ENCODE measurements at places on chromosomes 2 and 18. TPM values are rescaled to one million over a fixed set of nuclear protein-coding genes. Genes with fewer than 3 reads are reported as not detected.

DNA sequence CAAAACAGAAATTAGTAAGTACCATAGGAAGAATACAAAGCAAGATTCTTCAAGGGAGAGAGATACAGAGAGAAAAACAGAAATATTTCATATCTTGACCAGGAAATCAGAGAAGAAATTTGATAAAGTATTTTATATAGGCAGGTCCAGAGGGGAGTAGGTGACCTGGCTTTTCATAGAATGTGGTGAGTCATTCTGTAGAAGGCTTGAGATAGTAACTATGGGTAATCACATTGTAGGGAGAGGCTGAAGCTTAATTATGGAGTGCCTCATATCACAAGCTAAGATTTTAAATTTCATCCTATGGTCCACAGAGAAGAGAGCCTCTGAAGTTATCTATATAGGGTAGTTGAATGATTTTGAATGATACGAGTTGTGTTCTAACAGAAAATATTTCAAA lies 195.0 kb upstream of the CYRIA start:
- no peak for DNase-seq

- DNase-seq, result no peak
Observed at GRCh38 chr2:135985826-135986393, 484 bp upstream of the DARS1 start.

DNA sequence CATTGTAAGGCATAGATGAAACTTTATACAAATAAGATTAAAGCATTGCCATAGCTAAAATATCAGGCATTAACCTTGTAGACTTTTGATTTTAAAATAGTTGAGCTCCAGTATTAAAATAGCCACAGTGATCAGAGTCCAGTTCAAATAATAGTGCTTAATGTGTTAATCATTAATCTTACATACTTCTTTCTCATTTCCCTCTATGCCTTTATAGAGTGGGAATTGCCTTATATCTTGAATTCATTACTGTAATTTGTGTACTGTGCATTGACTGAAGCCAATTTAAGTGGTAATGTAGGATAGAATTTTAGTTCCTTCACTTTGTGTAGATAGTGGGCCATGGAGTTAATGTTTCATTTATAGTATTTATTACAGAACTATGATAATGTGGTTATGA lies 549.2 kb upstream of the VWC2L start:
- no peak for DNase-seq

The LIMS4 gene
- total RNA-seq, result 1.4 TPM

- DNase-seq, result no peak
Observed at GRCh38 chr2:39542523-39542922, 105.4 kb upstream of the MAP4K3 start.

- DNase-seq, result no peak
Observed at GRCh38 chr2:83172841-83173240, 1286.2 kb downstream of the SUCLG1 start.

GRCh38 chr2:126657148-126657635 lies 1.2 kb downstream of the GYPC start:
- peak; percentile 81 for DNase-seq

The FAP gene
- total RNA-seq, result 0.20 TPM

GRCh38 chr2:147679955-147680531 lies 164.8 kb upstream of the ACVR2A start:
- no peak for DNase-seq

DNA sequence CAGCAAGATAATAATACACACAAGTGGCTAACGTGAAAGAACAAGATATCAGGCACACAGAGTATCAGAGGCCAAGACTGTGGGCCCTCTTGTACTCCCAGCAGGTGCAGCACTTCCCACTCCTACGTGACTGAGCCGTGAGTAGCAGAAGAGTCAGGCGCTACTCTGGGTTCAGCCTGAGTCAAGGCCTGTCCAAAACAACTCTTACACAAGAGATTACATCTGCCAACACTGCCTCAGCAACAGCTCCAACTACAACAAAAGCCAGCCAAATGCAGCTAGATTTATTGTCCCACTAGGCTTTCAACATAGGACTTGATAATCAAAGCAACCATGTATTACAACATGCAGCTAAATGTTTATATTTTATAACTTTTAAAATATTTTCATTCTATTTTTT lies 56.2 kb downstream of the ITSN2 start:
- DNase-seq, result peak; percentile 30

DNA sequence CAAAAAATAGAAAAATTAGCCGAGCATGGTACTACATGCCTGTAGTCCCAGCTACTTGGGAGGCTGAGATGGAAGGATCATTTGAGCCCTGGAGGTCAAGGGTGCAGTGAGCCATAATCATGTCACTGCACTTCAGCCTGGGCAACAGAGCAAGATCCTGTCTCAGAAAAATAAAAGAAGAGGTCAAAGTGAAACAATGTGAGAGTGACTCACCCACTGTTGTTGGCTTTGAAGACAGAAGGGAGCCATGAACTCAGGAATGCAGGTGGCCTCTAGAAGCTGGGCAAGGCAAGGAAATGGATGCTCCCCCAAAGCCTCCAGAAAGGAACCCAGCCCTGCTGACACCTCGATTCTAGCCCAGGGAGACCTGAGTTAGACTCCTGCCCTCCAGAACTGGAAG lies 3.7 kb upstream of the TMEM214 start:
- no peak for DNase-seq

The MRPL44 gene
- 23.8 TPM for total RNA-seq

- DNase-seq, result no peak
Observed at GRCh38 chr2:100417711-100418124, 250 bp upstream of the CHST10 start.

- DNase-seq, result no peak
Observed at GRCh38 chr2:234986876-234987720, 35.3 kb downstream of the SH3BP4 start.
